ENCODE measurements at places on chromosomes 5 and 9.

- DNase-seq = no peak
These were observed 5.0 kb downstream of the DMRT2 start for GRCh38 chr9:1055166-1055565.

- DNase-seq = no peak
These were observed 522 bp downstream of the BHMT start for GRCh38 chr5:79111960-79112702.

DNA sequence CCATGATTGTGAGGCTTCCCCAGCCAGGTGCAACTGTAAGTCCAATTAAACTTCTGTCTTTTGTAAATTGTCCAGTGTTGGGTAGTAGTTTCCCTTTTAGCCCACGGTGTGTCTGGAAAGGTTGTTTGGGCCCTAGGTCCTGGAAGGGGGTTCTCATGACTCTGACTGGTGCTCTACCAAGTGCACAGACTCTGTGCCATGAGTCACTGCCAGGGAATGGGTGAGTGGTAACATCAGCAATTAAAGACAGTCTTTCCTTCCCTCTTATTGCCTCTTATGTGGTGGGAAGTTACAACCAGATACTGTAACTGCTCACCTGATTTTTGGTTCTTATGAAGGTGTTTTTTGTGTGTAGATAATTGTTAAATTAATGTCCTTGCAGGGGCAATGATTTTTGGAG lies 141.2 kb downstream of the PRDM9 start:
- DNase-seq = no peak

- no peak for DNase-seq
These were observed 156.3 kb upstream of the IER5L start for GRCh38 chr9:129334105-129334935.

DNA sequence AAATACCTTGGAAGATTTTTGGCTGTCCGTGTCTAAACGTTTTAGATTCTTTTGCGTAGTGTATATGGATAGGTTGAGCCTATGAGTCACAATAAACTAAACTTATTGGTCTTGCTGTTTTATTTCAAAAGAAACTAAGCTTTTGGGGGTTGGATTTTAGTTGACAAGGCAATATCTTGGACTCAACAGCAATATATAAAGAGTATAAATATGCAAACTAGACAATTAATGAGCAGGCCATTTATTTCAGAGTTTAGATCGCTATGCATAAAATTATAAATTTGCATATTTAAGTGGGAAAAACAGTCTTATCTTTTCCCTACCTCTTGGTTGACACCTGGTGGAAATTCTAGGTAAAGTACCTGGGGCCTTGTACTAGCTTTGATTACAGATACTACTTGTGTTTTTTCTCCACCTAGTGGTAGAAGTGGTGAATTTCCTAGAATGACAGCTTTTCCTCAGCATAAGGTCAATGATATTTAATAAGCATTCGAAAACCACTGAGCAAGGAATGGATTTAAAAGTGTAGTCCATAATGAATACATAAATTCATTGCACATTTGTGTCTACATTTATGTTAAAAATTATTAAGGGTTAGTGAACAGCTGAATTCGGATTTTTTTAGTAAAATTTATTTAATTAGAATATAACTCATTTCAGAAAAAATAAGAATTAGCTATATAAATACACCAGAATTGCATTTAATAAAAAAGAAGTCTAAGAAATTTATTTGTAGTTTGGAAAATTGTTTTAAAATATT lies 1.7 kb upstream of the ARRDC3 start:
- no peak for DNase-seq

GRCh38 chr5:15366676-15367391 lies 133.1 kb upstream of the FBXL7 start:
- no peak for DNase-seq

GRCh38 chr9:136714096-136714892 lies 1.9 kb downstream of the DIPK1B start:
- DNase-seq = no peak

Data from NK-92 treated with Interleukin-12 subunit alpha and Interleukin-12 subunit beta, amount 100 ng/mL, for 24 hours (cell line).